ENCODE measurements at places on chromosomes 12 and 14.

DNA sequence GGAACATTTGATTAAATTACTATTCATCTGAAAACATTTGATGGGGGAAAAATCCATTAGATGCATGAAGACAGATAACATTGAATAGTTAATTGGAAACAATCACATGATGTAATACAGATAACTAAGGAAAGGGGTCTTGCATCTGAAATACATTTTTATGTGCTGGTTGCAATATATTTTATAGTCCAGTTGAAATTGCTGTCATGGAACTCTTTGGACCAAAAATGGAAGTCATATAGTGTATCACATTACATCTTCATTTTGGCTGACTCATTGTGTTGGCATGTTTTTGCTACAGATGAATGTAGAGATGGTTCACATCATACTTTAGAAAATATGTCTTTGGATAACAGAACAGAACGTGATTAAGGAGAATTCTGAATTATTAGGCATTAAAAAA lies 43.0 kb upstream of the GNPNAT1 start:
- no peak for DNase-seq

- no peak for DNase-seq
Measured at GRCh38 chr12:122811777-122812176, 23.5 kb upstream of the HIP1R start.

DNA sequence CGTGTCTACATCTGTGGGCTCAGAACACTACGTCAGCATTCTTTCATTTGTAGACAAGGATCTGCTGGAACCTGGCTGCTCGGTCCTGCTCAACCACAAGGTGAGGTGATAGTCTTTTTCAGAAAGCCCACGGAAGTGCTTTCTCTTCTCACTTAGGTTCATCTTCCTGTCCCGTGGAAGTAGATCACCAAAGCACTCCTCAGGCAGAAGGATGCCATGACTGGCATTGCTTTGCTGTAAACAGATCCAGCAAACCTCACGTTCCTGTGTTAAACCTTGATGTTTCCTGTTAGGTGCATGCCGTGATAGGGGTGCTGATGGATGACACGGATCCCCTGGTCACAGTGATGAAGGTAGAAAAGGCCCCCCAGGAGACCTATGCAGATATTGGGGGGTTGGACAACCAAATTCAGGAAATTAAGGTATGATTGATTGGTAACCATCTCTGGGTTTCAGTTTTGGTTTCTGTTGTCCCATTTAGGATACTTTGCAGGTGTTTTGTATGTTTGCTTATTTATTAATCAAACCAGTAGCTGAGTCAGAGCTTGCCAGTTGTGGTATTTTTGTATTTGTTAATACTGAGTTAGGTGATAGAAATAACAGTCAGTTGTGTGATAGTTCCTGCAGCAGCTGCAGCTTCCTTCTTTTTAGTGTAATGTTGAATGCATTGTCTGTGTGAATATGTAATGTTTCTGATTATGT lies 7.5 kb downstream of the PSMC1 start:
- DNase-seq: no peak

- no peak for DNase-seq
Measured at GRCh38 chr14:39265806-39266524, 32.2 kb downstream of the MIA2 start.

- no peak for DNase-seq
Measured at GRCh38 chr12:41514021-41514777, 326.1 kb downstream of the PDZRN4 start.

- DNase-seq: no peak
Measured at GRCh38 chr12:43131301-43131700, 420.7 kb downstream of the ADAMTS20 start.

GRCh38 chr12:56614627-56615026 lies 15.5 kb downstream of the BAZ2A start:
- no peak for DNase-seq

Data from stimulated activated CD4-positive, alpha-beta T cell treated with anti-CD3 and anti-CD28 coated beads, TNF-alpha, amount 100 ng/mL, for 24 hours (primary cell).